ENCODE measurements at places on chromosomes 2 and 18.

- DNase-seq: no peak
Observed at GRCh38 chr2:101828257-101828656, 130.8 kb downstream of the MAP4K4 start.

- DNase-seq: no peak
Observed at GRCh38 chr2:191018643-191019119, 4.7 kb upstream of the STAT1 start.

DNA sequence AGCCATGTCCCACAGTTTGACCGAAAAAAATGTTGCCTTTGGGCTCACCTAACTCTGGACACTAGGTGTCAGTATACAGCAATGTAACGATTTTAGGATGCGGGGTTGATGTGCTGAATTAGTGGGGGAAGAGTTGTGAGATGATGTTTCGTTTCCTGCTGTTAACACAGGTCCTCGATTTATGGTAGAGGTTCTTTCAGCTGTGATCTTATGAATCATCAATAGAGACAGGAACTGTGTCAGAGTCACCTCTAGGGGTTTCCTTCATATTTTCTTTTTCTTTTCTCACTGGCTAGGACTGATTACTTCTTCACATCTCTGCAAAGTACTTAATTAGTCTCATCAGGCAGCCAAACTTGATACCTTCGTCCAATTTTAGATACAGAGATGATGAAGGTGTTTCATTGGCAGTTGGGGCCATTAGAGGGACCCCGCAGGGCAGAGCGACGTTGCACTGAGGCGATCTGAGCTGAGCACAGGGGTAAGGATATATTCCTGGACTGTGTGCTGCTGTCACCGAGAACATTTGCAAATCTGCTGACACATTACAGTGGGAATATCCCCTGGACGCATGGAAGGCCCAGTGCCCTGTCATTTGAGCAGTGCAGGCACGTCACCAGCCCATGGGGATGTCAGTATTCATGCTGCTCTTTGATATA lies 10.2 kb upstream of the MMADHC start:
- DNase-seq: peak; percentile 31

DNA sequence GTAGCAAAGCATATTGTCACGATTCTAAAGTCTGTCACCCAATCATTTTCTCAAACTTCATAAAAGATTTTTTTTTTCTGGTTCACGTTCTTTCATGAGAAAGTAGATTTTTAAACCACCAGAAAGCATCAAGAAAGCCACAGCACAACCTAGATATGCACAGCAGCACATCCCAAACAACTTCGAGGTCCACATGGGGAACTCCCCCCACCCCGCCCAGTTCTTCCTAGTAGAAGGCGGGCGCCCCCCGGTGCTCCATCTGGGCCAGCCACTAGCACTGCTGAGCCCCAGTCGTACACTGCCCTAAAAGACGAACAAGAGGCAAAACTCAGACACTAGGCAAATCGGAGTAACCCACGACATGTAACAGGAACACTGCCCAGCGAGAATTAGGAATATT lies 15.5 kb downstream of the HDLBP start:
- DNase-seq: peak; percentile 52

DNA sequence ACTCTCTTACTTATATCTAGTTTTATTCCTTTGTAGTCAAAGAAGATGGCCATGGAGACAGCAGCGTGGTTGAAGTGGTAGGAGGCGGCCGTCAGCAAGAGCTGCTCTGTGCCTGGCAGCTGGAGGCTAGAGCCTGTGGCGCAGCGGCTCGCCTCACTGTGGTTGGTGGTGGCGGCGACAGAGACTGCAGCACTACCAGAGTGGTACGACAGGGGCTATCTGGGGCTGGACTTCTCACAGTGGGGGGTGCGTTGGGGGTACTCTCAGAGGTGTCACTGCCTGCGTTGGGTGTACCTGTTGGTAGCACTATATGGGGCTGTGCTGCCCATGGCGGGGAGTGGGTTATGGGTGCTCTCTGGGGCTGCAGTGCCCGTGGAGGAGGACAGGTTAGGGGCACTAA lies 8.5 kb upstream of the ANKRD62 start:
- DNase-seq: no peak

GRCh38 chr2:58293056-58293455 lies 51.9 kb upstream of the FANCL start:
- no peak for DNase-seq

DNA sequence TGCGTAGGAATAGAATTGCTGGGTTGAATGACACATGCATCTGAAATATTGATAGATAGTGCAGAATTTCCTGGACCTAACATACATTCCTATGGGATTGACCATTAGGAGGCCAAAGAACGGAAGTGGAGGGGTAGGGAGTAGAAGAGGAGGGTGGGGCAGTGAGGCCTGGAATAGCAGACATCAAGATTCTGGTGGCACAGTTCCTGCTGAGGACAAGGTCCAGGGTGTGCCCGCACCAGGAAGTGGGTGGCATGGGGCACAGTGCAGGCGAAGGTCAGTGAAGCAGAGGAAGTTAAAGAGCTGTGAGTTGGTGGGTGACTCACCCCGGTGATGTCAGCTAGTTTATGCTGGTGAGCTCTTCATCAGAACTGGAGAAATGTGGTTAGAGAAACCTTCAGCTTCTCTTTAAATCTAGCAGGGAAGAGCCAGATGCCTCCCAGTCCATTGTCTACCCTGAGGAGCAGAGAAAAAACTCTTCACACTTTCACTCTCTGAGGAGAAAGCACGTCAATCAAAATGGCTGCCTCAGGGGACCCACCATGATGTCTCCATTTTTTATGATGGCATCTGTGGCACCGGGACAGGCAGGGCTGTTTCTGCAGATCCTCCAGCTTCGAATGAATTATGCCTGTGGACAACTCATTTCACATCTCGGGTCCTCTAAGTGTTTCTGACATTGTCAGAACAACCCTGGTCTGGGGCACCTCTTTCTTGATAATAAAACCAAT lies 55.9 kb upstream of the CTLA4 start:
- peak; percentile 56 for DNase-seq

- no peak for DNase-seq
Observed at GRCh38 chr18:25341831-25342230, 10.1 kb downstream of the ZNF521 start.

Data from activated naive CD8-positive, alpha-beta T cell treated with anti-CD3 and anti-CD28 coated beads, Interleukin-2, amount 10 ng/mL, durations not matched to agents 7 days and 5 days (primary cell).